ENCODE measurements at places on chromosomes 12 and 14.

DNA sequence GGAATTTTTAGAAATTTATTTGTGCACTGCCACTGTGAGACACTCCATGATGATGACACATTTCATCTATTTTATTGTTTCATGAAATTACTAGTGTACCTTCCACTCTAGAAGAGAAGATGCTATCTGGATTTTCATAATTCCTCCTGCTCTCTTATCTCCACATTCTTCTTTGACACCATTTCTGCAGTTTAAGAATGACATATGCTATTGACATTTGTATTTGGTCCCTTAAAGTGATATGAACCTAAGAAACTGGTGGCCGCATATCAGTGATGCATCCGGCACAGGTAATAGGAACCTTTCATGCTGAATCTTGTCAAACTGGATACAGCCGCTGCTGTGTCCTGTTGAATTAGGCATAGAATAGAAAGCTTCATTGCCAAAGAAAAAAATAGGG, 696.3 kb downstream of the TMEM121 start:
- no peak for DNase-seq

GRCh38 chr12:3628629-3629028, 124.3 kb downstream of the CRACR2A start:
- DNase-seq = no peak

- DNase-seq = no peak
Measured at GRCh38 chr14:20706657-20707355, 18.2 kb downstream of the ANG start.

DNA sequence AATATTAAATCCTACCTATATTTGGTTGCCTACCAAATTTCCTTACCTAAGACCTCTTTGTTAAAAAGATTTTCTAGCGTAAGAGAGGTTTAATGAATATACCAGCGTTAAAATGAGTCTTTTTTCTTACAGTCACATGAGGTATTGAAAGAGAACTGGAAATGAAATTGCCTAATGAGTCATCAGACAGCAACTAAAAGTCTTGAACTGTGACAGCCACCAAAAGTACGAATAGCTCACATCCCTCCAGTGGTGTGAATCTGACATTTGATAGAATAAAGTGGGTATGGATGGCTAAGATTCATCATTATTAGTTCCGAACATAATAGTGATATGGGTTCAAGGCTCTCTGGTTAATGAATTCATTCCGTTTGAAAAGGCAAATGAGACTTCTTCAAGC, 1297.3 kb downstream of the AACS start:
- no peak for DNase-seq
